Cortex of kidney (tissue), 1 donor: ENCODE measurements at places on chromosomes 4 and X.

- no peak for DNase-seq
Measured at GRCh38 chr4:125573368-125573767, 258.6 kb downstream of the FAT4 start.

DNA sequence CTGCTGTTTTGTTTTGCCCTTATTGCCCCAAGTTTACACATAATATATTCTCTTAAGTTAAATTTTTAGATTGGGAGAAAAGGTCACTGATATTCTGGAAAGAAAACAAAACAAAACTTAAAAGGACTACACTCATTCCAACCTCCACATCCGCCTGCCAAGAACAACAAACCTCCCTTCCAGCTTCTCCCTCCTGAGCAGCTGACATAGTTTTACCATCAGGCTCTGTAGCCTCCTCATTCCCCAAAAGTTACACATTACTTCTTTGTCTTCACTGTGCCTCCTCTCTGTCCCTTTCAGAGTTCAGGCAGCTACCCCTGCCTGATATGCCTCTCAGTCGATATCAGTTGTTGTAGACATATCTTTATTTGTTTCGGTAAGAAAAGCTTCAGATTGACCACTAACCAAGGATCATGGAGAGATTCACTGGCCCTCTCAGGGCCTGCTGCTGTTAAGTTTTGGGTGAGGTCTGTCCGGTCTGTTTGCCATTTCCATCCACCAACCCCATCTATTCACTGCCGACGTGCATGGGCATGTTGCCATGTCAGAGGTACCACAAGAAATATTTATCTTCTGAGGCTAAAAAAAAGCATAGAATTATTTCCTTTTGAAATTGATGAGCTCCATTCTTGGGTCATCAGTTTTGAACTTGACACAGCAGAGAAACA, 164.1 kb downstream of the GASK1B start:
- no peak for DNase-seq

GRCh38 chr4:176788971-176789370, 3.8 kb downstream of the VEGFC start:
- no peak for DNase-seq

GRCh38 chrX:47637546-47638195, 7.9 kb upstream of the CFP start:
- no peak for DNase-seq

DNA sequence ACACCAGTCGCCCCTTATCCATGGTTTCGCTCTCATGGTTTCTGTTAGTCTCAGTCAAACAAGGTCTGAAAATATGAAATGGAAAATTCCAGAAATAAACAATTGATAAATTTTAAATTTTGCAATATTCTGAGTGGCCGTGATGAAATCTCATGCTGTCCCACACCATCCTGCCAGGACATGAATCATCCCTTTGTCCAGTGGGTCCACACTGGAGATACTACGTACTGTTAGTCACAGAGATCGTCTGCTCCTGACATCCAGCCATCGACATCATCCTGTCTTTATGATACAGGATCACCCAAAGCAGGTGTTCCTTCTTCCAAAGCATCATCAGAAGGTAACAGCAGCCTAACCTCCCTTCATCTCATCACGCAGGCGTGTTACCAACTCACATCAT, 76.5 kb upstream of the MSX1 start:
- no peak for DNase-seq

- no peak for DNase-seq
Measured at GRCh38 chrX:152876931-152877840, 20.7 kb upstream of the ZNF185 start.

DNA sequence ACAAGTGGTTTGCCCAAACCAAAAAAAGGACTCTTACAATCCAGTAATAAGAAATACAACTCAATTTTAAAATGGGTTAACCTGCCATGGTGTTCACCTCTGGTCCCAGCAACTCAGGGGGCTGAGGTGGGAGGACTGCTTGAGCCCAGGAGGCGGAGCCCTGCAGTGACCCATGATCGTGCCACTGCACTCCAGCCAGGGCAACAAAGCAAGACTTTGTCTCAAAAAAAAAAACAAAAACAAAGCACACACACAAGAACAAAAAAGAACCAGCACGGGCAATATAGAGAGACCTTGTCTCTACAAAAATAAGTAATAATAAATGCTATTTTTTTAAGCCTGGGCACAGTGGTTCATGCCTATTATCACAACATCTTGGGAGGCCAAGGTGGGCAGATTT, 28.7 kb downstream of the ARAP2 start:
- DNase-seq: no peak

DNA sequence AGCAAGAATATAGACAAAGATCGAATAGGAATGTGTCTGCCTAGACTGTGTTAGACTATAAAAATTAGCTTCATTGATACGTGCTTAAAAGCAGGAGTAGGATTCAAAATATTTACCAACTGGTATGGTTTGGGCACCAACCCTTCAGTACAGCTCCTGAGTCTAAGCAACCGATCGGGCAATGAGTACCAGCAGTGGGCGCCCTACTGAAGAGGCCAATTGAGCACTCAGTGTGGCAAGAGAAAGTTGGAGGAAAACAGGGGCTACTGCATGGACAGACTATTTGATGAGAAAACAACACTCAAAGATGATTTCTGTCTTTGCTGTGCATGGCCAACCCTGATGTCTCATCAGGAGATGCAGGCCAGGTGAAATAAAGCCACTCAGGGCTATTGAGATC, 176.0 kb upstream of the NWD2 start:
- no peak for DNase-seq

DNA sequence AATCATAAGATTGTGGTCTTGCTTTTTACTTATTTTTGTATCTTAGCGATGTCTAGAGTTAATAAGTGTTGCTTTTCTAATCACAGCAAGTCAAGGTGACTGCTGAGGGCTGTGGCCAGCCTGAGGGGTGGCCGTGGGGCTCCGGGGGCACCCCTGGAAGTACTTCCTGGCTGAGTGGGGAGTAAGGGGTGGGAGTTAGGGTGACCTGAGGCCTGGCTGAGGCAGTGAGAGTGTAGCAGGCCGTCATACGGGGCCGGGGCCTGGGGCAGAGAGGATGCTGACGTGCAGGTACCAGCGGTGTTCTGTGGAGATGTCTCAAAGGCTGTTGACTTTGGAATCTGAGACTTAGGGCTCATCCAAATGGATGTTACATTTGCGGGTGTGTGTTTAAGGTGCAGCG, 29.3 kb downstream of the PIGG start:
- no peak for DNase-seq

DNA sequence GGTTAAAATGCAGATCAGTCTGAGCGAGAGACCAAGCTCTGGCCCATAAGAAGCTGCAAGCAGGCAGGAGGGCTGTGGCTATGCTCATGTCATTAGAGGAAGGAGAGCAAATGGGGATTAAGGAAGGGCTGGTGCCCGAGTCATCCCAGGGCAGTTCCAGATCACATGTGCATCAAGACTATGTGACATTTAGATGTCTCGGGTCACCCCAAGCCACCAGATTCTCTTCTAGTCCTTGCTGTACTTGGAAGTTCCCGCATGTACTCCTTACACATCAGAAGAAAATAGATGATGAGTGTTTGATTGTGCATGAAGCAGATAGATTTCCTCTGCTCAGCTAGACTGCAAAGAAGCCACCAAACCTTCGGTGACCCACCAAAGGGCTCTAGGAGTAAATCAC, 42.1 kb upstream of the KLHL34 start:
- no peak for DNase-seq

DNA sequence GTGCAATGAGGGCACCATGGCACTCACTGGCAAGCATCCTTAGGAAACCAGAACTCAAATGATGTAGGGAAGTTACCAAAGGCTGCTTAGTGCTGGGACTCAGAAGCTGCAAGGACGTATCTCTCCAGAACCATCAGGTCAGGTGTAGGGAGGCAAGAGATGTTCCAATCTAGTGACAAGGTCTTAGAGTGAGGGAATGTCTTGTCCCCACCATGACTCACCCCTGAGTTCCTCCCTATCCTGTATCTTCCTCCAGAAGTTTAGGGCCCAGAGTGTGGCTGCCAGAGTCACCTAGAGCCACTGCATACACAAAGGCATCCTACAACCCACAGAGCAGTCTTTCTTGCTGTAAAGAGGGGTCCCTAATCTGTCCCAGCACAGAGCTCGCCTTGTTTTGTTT, 14.1 kb upstream of the IRAK1 start:
- no peak for DNase-seq

DNA sequence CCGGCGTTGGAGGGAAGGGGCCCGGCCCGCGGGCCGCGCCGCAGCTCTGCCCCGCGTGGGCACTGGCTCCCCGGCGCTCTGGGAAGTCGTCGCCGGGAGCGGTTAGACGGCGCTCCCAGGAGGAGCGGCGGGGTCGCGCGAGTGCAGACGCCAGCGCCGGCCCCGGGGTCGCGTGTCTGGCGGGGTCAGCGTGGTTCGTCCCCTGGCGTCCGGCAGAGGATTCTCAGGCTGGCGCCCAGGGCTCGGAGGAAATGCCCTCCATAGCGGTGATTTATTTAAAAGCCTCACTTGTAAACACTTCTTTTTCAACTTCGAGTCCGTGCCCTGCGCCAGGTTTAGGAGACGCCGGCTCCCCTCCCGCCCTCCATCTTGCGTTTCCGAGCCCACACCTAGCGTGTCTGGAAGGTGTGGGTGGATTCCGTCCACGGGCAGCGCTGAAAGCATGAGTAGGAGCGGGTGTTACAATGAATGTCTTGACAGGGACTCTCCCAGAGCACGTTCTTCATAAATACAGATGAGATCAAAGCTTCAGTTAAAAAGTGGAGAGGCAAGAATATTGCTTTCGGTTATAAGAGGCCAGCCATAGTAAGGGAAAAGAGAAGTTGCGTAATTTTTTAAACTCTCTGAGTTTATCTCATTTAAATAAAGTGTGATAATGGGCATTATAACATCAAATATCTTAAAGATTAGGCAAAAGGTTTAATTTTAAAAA, 692 bp downstream of the FAM241A start:
- no peak for DNase-seq

DNA sequence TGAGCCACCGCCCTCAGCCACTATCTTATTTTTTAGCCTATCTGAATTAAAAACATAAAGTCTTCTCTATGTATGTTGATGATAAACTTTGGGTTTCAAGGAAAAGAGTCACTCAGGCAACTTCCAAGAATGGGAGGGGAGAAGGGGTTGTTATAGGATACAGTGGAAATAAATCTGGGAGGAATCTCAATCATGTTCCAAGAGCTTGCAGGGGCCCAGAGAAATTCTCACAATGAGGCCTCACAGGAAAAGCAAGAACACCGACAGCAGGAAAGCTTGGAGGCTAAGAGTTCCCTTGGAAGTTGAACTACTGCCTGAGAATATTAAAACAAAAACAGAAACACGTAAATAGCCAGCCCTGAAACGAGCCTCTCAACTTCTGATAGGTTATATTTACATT, 384.6 kb upstream of the IGFBP7 start:
- DNase-seq: no peak

GRCh38 chr4:118296729-118297128, 56.1 kb downstream of the PRSS12 start:
- DNase-seq: no peak

DNA sequence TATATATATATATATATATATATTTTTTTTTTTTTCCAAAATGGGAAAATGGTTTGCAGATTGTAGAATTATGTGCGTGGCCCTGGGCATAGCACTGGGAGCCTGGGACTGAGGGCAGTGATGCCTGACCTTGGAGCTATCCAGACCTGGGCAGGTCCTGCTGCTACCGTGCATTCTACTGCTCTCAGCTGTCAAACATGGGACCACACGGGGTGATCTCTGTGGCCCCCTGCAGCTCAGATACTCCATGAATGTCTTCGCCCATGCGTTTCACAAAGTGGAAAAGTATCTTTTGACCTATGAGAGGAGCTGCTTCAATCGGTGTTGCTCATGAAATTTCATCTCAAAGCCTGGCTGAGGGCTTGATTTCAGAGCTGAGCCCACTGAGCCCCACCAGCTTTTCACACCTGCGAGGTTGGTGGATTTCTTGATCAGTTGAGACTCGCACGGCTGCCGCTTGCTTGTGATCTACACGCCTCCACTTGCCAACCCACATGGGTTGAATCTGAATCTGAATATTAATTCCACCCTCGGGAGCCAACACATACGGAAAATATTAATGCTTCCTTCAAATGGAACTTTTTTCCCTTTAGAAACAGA, 35.7 kb downstream of the ING2 start:
- no peak for DNase-seq

DNA sequence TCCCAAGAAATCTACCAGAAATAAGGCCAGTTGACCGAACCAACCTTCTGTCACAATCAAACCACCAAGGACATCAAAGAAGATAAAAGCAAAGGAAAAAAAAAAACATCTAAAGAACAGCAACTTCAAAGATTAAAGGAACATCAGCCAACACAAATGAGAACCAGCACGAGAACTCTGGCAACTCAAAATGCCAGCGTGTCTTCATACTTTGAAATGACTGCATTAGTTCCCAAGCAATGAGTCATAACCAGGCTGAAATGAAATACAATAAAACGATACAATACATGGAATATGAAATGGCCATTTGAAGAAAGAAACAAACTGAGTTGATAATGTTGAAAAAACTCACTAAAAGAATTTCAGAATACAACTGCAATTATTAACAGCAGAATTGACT, 611.6 kb upstream of the GRIA3 start:
- DNase-seq: no peak

DNA sequence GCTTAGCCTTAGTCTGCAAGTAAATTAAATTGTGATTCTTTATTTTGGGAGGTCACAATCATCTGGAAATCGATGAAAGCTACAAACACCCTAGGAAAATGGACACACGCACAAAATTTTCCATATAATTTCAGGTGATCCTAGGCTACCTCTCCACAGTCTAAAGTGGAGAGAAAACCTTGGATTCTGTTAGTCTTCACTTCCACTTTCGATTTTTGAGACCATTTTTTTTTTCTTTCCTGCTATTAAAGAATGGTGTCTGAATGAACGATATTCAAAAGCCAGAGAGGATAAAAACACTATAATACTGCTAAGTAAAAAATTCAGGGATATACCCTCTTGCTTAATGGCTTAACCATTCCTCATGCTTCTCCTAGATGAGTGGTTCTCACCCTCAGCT, 1.7 kb downstream of the FBXL5 start:
- no peak for DNase-seq

DNA sequence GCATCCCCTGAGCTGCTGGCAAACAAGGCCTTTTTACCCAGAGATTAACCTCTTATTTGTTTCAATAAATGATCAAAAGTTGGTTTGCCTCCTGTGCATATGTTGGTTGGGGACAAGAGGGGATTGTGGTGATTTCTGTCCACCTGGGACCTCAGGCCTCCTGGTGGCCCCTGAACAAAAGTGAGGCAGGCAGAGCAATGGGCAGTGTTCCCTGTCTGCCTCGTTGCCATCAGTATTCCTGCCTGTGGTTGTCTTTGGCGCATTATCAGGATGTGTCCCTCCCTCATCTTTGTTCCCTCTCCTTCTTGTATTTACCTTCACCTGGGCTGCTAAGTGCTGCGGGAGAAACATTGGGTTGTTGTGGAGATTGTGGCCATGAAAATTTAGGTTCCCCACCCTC, 65.3 kb upstream of the DRD5 start:
- no peak for DNase-seq
